ENCODE measurements at places on chromosomes 1 and 21.
A peak's percentile ranks its signal among the peaks of the same experiment; 100 is the strongest.

GRCh38 chr21:26117972-26118367 is 52.6 kb downstream of the APP start:
- no peak for DNase-seq

- DNase-seq, result no peak
These were observed 86.1 kb upstream of the VAV3 start for GRCh38 chr1:108050911-108051629.

DNA sequence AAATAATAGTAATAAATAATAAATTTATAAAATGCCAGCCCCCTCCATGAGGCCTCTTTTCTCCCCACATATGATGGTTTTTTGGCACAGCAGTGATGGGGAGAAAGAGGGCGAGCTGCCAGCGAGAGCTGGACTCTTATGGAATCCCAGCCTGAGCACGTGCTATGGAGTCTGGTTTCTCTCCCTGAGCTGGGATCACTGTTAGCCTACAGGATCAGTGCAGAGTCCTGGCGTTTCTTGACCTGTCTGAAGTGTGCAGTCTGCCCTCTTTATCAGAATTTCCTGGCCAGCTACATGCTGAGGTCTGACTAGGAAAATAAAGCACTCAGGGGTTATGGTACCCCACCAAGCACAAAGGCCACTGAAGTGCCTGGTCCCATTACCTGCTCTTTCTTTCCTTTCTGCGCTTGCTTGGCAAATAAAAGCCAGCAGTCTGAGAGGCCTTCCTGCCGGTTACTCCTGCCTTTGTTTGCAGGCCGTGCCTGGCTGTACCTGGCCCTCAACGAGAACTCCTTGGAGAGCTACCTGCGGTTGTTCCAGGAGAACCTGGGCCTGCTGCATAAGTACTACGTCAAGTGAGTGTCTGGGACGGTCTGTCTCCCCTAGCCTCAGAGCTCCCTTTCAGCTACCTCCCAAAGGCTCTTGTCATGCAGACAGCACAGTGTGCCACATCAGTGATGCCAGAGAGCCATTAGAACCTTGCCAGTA is 18.5 kb upstream of the SLC25A34 start:
- DNase-seq, result no peak

- DNase-seq, result no peak
These were observed 228.9 kb upstream of the TMEM51 start for GRCh38 chr1:14924455-14925331.

DNA sequence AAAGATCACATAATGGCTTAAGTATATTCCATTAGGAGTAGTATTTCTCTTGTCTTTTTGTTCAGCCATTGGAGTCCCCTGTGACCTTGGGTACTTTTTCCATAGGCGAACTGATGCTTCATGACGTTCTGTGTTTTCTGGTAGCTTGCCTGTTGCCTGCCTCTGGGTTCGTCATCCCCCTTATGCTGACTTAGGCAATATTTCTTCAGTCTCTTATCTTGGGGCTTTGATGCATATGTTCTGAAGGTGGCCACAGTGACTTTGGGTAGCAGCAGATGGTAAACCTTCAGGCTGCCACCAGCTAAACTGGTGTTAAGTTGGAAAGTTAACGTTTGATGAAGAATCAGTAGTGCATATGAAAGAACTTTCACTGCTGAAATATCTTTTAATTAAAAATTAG is 170.2 kb downstream of the RPS6KC1 start:
- DNase-seq, result no peak

- DNase-seq, result no peak
These were observed 78.3 kb downstream of the SLC45A1 start for GRCh38 chr1:8396083-8396785.

- peak; percentile 31 for DNase-seq
These were observed 190.1 kb downstream of the HIVEP3 start for GRCh38 chr1:41728403-41729202.

- DNase-seq, result no peak
These were observed 94.7 kb upstream of the GADD45A start for GRCh38 chr1:67590329-67590728.

GRCh38 chr1:10146391-10146790 is 64.0 kb upstream of the KIF1B start:
- no peak for DNase-seq

DNA sequence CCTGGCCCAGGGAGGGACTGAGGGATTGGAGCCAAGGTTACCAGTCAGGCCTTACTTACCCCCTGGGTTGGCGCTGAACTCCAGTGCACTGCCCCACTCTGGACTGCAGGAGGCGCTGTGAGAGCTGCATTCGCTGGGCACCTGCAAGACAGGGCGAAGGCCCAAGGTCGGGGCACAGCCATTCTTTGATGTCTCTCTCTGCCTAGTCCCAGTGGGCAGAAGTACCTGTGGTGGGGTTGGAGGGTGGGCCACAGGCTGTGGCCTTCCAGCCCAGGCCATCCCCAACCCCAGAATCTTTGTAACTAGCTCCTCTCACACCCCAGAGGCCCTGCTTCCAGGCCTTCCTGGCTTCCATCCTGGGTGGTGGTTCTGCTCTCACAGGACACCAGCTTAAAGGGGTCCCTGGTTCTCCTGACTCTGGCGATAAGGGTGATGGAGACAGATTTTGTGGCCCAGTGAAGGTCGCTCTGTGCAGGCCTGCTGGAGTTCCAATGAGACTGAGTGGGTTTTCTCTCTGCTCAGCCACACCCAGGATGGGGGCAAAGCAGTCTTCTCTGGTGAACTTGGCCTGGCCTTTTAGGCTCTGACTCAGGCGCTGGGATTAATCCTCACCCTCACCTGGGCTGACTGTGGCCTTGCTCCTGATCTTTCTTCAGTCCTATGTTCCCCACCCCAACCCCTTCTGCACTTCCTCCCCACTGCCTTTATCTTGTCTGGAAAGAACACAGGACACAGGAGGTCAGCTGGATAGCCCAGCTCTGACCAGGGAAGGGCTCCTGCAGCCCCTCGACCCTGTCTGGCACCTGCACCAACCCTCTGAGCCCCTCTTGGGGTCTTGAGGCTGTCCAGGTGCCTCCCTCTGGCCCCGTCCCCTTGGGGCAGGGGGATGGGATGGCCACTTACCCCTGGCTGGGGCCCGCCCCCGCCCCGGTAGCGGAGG is 954 bp downstream of the MYOG start:
- DNase-seq, result no peak

- DNase-seq, result peak; percentile 49
These were observed 8.9 kb upstream of the LEMD1 start for GRCh38 chr1:205430696-205431305.

DNA sequence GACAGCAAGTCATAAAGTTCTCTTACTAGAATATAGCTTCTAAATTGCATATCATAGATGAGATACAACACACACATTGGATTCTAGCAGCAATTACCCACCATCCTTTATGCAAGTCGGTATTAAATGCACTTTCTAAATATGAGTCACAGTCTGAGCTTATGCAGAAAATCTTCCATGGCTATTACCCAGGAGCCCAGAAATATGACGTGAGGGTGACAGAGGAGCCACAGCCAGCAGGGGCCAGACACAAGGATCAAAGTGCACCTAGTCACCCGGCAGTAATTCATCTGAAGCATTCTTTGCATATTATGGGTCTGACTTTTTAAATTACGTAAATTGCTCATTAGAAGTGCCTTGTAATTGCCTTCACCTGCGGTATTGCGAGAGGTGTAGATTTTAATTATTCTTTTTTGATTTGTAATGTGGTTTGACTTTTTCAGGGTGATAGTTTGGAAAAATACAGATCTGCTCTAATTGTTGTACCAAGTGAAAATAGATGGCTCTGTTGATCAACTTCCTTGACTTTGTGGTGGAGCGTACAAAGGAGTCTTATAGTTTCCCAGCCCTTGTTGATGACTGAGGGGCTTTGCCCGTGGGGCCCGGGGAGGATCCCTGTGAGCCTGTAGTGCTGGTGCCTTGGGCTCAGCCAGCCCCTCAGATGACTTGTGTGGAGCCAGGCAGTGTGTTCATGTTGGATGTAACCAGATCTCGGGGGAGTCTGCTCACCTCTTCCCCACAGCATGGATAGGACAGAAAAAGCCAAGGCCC is 470.0 kb upstream of the VAMP3 start:
- DNase-seq, result no peak

DNA sequence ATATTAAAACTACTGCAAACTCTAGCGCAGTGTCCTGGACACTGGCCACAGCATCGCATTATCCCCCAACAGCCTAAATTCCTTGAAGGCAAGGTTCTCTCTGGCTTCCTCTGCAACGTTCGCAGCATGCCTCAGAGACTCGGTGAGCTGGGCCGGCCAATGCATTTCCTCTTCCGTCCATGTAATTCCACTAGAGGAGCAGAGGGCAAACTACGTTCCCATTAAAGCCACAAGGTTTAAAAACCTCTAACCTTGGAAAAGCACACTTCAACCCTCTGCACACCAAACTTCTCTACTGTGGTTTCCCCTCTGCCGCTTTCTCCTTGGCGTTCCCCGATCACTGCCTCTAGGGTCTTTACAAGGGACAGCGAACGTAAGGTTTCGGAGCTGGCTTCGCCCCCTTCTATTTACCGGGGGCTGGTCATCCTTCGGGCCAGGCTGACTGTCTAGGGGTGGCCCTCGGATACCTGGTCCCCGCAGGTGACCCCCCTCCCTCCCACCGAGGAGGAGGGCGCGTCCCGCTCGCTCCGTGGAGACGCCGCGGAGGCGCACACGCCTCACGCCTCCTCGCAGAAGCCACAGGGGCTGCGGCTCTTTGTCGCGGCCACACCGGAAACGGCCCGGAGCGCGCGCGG is 456 bp upstream of the SMYD2 start:
- DNase-seq, result no peak

DNA sequence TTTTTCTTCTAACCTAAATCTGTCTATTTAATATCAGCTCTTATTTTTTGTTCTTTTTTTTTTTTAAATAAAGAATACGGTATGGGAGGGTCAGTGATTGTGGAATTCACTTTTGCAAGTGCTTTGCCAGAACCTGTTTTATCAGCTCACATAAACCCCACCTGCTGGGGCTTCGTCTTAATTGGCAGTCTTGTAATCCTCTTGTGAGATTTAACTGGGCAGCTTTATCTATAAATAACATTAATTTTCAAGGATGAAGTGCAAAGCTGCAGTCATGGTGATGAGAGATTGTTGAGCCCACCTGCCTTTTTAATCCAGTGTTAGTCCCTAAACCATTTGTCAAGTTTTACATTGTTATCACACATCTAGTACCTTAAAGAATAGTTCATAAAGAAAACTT is 18.2 kb upstream of the PDC start:
- DNase-seq, result no peak

GRCh38 chr1:194223596-194223995 is 1037.2 kb upstream of the B3GALT2 start:
- no peak for DNase-seq

DNA sequence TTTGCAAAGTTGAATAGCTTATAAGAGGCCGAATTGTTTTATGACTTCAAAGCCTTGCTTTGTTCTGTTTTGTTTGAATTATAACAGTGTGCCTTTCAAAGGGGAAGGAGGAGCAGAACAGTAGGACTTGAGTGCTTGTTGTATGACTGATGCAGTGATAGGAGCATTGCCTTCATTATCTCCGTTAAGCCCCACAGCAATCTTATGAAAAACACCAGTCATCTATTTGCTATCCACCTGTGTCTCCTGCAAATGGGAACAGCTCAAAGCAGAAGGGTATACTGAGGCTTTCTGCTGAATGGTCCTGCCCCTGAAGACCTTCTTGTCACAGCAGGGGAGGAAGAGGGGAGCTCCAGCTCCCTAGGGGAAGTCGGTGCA is 127.5 kb downstream of the RNF220 start:
- no peak for DNase-seq

DNA sequence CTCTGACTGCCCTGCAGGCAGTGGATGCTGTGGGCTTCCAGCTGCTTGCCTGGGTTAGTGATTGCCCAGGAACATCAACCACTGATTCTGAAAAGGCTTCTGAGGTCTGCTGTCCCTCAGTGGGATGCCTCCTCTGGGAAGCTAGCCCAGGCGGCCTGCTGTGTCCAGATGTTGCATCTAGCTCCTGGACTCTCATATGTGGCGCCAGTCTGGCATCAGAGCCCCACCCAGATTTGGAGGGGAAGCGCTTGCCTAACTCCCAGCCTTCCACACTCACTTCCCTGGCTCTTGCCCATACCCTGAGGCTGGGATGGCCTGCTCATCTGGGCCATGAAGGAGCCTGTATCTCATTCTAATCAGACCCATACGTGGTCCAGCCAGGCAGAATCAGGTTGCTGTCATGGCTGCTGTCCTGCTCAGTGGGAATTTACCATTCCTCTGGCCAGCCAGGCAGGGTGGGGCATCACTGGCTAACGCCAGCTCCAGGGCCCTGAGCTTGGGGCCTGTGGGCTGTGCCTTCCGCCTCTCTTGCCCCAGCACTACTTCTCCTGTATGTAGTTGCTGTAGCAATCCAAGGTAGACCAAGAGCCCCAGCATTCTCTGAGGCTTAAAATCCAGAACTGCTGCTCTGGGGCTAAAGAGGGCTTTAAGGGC is 4.1 kb downstream of the CSF1 start:
- DNase-seq, result no peak

- DNase-seq, result no peak
These were observed 184.6 kb downstream of the APP start for GRCh38 chr21:25985990-25986389.

DNA sequence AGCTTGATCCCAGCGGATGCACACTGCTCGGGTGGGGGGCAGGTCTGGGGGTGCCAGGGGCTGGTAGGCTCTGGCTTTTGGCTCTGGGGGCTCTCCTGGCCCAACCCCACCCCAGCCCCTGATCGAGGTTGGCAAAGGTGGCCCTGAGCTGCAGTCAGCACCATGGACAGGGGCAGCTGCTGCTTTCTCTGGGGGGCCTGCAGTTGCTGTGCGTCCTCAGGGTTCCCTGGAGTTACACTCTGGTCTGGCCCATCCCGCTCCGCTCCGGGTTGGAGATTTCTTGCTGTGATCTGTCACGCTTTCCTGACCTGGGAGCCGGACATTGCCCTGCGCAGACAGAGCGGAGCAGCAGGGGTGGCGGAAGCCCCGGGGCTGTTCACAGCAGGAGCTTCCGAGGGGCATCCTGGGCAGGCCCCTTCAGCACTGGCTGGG is 8.0 kb upstream of the PLCH2 start:
- peak; percentile 48 for DNase-seq

- peak; percentile 71 for DNase-seq
These were observed 19.2 kb upstream of the CDK18 start for GRCh38 chr1:205484985-205485967.

GRCh38 chr1:182615468-182616129 is 11.4 kb upstream of the RGS16 start:
- DNase-seq, result no peak

DNA sequence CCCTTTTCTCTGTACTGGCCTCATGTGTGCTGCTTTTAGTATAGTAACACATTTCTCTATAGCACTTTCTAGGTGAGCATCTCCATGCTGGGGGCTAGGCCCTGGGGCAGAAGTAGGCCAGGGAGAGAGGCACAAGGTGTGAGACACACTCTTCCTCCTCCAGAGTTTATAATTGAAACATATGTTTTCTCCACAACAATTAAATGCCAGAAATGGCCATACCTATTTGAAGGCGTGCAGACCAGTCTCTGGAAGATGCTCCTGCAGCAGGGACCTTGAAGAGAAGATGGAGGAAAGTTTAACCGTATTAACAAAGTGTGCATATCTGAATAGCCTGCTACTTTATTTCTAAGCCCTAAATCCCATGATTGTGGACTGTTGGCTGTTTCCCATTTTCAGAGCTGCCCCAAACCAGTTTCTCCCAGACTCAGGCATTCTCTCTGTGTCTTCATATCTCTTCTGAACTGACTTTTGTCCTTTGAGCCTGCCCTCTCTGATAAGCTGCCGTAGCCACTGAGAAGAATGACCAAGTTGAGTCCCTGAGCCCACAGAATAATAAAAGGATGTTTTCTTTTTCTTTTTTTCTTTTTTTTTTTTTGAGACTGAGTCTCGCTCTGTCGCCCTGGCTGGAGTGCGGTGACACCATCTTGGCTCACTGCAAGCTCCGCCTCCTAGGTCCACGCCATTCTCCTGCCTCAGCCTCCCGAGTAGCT is 81.3 kb downstream of the LRRC8D start:
- no peak for DNase-seq

- DNase-seq, result no peak
These were observed 154.8 kb upstream of the VAMP3 start for GRCh38 chr1:7616076-7616832.
